Placental epithelial cell (primary cell): ENCODE measurements at places on chromosomes 7 and 10. TPM values are rescaled to one million over a fixed set of nuclear protein-coding genes. Genes with fewer than 3 reads are reported as not detected.

ZNF746 gene
- total RNA-seq = 17.3 and 26.1 TPM in 2 replicates

SSC4D gene
- total RNA-seq = 1.6 and 6.3 TPM in 2 replicates

PPP1R17 gene
- not detected in 2 replicates for total RNA-seq

GRK5 gene
- 1.2 and 1.6 TPM in 2 replicates for total RNA-seq

SKIDA1 gene
- total RNA-seq = 7.5 and 14.4 TPM in 2 replicates

OR2A5 gene
- not detected in 2 replicates for total RNA-seq

OLAH gene
- total RNA-seq = not detected in 2 replicates

HILPDA gene
- 21.3 and 24.3 TPM in 2 replicates for total RNA-seq

FANK1 gene
- total RNA-seq = 11.9 and 30.2 TPM in 2 replicates

SRRM3 gene
- total RNA-seq = 0.87 and 2.7 TPM in 2 replicates

MCMBP gene
- 31.0 and 44.4 TPM in 2 replicates for total RNA-seq

TAS2R4 gene
- total RNA-seq = 2.1 and 4.3 TPM in 2 replicates

CHN2 gene
- total RNA-seq = 16.1 and 25.5 TPM in 2 replicates

INA gene
- 3.5 and 6.2 TPM in 2 replicates for total RNA-seq

CALHM3 gene
- 0.22 and 0.39 TPM in 2 replicates for total RNA-seq

LRRN3 gene
- 0.11 and 0.39 TPM in 2 replicates for total RNA-seq

CHRM2 gene
- under 0.01 and 0.11 TPM in 2 replicates for total RNA-seq

PSD gene
- 2.3 and 12.2 TPM in 2 replicates for total RNA-seq

SFTPA1 gene
- not detected in 2 replicates for total RNA-seq

HPS6 gene
- 40.2 and 41.2 TPM in 2 replicates for total RNA-seq

POMZP3 gene
- total RNA-seq = 4.7 and 7.1 TPM in 2 replicates

PIP gene
- not detected in 2 replicates for total RNA-seq

COPG2 gene
- 41.6 and 63.9 TPM in 2 replicates for total RNA-seq

APBB1IP gene
- total RNA-seq = 2.4 and 4.6 TPM in 2 replicates

PTF1A gene
- 0.79 TPM in 1 of 2 replicates, not detected in the other for total RNA-seq

AP4M1 gene
- 16.2 and 19.2 TPM in 2 replicates for total RNA-seq

SEMA3D gene
- total RNA-seq = not detected in 2 replicates

FGFR2 gene
- 16.1 and 32.0 TPM in 2 replicates for total RNA-seq

IFIT1B gene
- 0.11 TPM in 1 of 2 replicates, not detected in the other for total RNA-seq

CLCN1 gene
- not detected in 2 replicates for total RNA-seq

DNAJC1 gene
- 33.7 and 46.3 TPM in 2 replicates for total RNA-seq

CTAGE15 gene
- total RNA-seq = 3.6 and 3.9 TPM in 2 replicates

NUDT1 gene
- total RNA-seq = 7.1 and 26.9 TPM in 2 replicates

SBDS gene
- 57.3 and 68.4 TPM in 2 replicates for total RNA-seq

GRID1 gene
- under 0.01 and 0.11 TPM in 2 replicates for total RNA-seq

DDC gene
- not detected in 2 replicates for total RNA-seq

DENND2A gene
- total RNA-seq = 12.7 and 26.3 TPM in 2 replicates

TAS2R41 gene
- 0.11 TPM in 1 of 2 replicates, not detected in the other for total RNA-seq

GPER1 gene
- total RNA-seq = under 0.01 and 0.33 TPM in 2 replicates

FAM25A gene
- total RNA-seq = not detected in 2 replicates

TFPI2 gene
- 0.79 and 1.1 TPM in 2 replicates for total RNA-seq

BICC1 gene
- 0.39 TPM in 1 of 2 replicates, not detected in the other for total RNA-seq

PODXL gene
- total RNA-seq = 3.1 and 6.6 TPM in 2 replicates

GLI3 gene
- 1.8 and 3.1 TPM in 2 replicates for total RNA-seq

ASAH2 gene
- 0.39 and 0.54 TPM in 2 replicates for total RNA-seq

WNT8B gene
- total RNA-seq = not detected in 2 replicates

CPXM2 gene
- 3.3 and 12.2 TPM in 2 replicates for total RNA-seq

TRPV5 gene
- total RNA-seq = under 0.01 TPM in 1 of 2 replicates, not detected in the other

EBLN1 gene
- total RNA-seq = not detected in 2 replicates
